HCT116 (cell line): ENCODE measurements at places on chromosomes 13 and 19.

- no peak for DNase-seq
Observed at GRCh38 chr13:106867249-106867648, 299.3 kb upstream of the ARGLU1 start.

- no peak for DNase-seq
Observed at GRCh38 chr19:15722956-15723355, 4.9 kb upstream of the OR10H2 start.

GRCh38 chr13:94829837-94830365 lies 117.6 kb upstream of the SOX21 start:
- DNase-seq, result no peak

- DNase-seq, result no peak
Observed at GRCh38 chr19:40006273-40006691, 9.4 kb downstream of the ZNF546 start.

GRCh38 chr13:109740121-109740520 lies 46.3 kb downstream of the IRS2 start:
- no peak for DNase-seq

GRCh38 chr13:26585136-26585535 lies 27.7 kb downstream of the WASF3 start:
- no peak for DNase-seq

GRCh38 chr13:30165796-30166195 lies 141.6 kb downstream of the KATNAL1 start:
- no peak for DNase-seq

GRCh38 chr19:19630426-19630825 lies 2.4 kb upstream of the LPAR2 start:
- DNase-seq, result no peak

DNA sequence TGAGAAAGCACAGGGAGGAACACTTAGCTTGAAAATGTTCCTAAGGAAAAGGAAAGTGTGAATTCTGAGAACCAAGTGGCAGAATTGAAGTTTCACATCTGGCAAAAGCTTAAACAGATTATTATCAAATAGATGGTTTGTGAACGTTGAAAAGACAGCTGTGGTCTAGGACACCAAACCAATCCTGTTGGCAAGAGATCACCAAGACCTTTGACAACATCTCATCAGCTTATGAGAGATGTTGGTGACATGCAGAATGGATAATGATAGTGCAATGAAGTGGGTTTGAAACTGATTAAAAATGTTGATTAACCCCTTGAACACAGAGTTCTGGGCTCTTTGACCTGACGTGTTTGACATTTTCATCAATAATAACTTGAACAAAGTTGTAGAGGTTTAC lies 74.6 kb upstream of the GPR183 start:
- no peak for DNase-seq

GRCh38 chr13:95479731-95480130 lies 72.8 kb upstream of the CLDN10 start:
- no peak for DNase-seq

DNA sequence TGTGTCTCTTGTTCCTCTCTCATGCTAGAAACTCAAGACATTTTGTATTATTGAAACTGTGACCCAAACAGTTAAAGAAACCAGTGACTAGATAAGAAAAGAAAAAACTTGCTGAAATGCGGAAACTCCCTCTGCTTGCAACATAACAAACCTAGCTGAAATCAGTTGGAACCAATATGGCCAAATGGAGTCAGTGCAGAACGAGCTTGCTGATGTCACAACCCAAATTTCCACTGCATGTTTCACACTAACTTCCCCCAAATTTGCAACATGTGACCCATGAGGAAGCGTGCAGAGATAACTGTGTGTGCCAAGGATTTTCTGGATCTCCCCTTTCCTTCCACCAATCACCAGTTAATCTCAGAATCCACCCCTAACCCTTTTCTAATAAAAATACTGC lies 208.0 kb downstream of the DLEU7 start:
- no peak for DNase-seq

DNA sequence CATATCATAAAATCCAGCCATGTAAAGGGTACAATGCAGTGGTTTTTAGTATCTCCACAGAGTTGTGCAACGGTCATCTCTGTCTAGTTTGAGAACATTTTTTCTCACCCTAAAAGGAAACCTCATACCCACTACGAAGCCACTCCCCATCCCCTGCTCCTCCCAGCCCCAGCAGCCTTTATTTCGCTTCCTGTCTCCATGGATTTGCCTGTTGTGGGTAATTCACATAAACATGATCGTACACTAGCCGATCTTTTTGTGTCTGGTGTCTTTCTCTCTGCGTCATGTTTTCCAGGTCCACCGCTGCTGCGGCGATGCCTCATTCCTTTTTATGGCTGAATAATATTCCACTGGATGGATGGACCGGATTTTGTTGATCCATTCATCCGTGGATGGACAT lies 28.6 kb downstream of the BICRA start:
- no peak for DNase-seq

DNA sequence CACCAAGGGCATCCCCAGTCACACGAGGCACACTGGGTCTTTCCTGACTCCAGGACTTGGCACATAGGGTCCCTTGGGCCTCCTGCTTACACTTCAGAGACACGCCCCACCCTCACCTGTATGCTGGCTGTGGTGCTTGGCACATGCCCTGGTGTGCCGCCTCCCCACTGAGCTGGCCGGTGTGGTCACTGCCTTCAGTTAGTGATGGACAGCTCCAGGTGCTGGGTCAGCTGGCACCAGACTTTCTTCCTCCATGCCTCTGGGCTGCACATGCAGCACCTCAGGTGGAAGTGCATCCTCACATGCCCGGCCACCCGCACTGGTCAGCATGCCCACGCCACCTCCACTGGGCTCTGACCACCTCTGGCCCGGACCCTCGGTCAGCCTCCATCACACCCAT lies 52.9 kb downstream of the KLF2 start:
- DNase-seq, result no peak

DNA sequence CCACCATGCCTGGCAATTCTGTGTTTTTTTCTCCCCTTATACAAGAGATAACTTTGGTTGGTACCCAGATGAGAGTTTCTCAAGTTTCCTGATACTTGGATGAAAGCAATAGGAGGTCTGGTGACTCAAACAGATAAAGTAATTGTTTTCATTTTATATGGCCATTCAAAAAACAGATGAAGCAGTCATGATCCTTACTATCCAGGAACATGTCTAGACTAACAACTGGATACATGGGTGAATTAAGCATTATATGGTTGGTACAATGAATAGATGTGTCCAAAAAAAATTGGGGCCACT lies 8.5 kb downstream of the ZNF430 start:
- no peak for DNase-seq

GRCh38 chr13:113367771-113368170 lies 3.8 kb upstream of the GRTP1 start:
- DNase-seq, result no peak

GRCh38 chr13:70622796-70623195 lies 514.5 kb upstream of the KLHL1 start:
- DNase-seq, result no peak

DNA sequence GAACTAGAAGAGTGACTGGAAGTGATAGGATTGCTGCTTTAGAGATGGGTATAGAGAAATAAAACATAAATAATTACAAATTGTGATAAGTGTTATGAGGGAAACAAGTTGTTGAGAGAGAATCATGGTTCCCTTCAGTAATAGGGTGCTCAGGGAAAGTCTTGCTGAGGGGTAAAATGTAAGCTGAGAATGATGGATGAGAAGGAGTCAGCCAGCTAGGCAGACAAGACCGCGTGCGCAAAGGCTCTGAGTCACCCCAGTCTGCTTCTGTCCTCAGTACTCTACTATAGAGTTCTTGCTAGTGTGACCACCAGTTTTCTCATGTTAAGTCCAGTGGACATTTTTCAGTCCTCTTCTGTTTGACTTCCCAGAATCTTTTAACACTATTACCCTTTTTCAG lies 39.5 kb downstream of the PCCA start:
- DNase-seq, result no peak

- DNase-seq, result no peak
Observed at GRCh38 chr13:113926951-113927660, 46.8 kb downstream of the C13orf46 start.

DNA sequence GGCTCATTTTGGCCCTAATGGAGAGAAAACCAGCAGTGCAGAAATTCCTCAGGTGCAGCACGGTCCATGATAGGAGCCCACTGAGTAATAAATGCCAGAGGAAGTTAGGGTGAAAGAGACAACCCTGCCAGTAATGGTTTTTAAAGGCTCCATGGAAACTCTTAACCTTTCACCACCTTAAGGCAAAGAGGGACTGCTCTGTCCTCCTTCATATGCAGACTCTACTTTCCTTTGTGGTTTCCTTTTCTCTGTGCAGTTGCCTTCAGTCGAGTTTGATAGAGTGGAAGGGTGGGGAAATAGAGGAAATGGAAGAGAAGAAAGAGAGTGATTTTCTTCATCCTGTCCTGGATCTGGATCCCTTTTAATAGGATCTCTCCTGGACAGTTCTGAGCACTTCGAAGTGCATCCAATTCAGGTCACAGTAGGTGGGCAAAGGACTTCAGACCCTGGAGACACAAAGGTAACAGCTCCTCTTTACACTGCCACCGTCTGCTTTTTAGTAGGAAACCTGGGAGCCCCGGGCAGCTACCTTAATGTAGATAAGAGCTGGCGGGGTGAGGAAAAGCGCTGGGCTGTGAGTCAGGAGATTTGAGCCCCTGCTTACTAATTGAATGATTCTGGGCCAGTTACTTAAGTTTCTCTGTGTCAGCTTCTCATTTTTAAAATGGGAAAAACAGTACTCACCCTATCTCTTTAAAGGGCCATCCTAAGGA lies 294.8 kb downstream of the KCNRG start:
- DNase-seq, result no peak

GRCh38 chr13:94505730-94506129 lies 26.2 kb upstream of the DCT start:
- no peak for DNase-seq

GRCh38 chr13:109384491-109385241 lies 401.7 kb downstream of the IRS2 start:
- no peak for DNase-seq

GRCh38 chr13:28585561-28585960 lies 73.4 kb upstream of the POMP start:
- no peak for DNase-seq

DNA sequence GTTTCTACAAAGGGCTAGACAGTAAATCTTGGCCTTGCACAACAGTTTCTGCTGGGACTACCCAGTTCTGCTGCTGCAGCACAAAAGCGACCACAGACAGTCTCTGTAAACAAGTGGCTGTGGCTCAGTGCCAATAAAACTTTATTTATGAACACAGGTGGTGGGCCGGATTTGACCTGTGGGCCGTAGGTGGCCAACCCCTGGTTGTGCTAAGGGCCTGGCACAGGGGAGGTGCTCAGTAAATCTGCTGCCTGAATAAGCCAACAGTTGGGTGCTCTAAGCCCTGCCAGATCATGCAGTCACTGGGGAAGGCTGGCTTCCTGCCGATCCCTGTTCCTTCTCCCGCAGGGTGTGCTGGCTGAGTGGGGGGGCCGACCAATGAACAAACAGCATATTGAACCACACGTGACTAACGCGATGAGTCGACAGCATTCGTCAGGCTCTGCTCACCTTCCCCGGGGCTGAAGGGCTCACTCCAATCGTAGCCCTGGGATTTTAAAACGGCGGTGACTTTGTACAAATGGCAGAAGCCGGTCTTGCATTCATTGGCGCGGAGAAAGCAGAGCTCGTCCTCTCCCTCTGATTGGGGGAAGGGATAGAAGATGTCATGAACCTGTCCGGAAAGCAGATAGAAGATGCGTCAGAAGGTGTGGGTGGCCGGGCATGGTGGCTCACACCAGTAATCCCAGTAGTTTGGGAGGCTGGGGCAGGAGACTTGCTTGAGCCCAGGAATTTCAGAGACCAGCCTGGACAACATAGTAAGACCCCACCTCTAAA lies 24.3 kb upstream of the MYDGF start:
- DNase-seq, result peak; percentile 93

DNA sequence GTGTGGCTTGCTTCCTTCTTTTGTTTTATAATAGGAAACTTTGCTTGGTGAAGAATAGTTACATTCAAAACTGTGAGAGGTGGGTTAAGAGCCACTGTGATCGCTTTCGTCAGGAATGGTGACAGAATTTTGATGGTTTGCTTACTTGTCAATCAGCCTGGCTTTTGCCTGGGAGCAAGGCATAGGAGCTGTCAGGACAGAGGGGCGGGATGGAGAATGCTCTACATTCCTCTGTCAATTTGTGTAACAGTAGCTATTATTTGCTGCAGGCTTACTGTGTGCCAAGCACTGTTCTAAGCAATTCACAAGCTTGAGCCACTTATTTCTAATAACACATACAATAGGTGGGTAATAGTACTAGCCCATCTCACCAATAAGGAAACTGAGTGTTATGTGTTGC lies 28.1 kb upstream of the TNFSF11 start:
- no peak for DNase-seq

GRCh38 chr19:31545777-31546176 lies 196.5 kb upstream of the TSHZ3 start:
- DNase-seq, result no peak

- no peak for DNase-seq
Observed at GRCh38 chr13:94535231-94535630, 55.7 kb upstream of the DCT start.

GRCh38 chr13:46871557-46871956 lies 25.3 kb downstream of the HTR2A start:
- no peak for DNase-seq

GRCh38 chr13:22201375-22201925 lies 530.6 kb downstream of the FGF9 start:
- DNase-seq, result no peak

DNA sequence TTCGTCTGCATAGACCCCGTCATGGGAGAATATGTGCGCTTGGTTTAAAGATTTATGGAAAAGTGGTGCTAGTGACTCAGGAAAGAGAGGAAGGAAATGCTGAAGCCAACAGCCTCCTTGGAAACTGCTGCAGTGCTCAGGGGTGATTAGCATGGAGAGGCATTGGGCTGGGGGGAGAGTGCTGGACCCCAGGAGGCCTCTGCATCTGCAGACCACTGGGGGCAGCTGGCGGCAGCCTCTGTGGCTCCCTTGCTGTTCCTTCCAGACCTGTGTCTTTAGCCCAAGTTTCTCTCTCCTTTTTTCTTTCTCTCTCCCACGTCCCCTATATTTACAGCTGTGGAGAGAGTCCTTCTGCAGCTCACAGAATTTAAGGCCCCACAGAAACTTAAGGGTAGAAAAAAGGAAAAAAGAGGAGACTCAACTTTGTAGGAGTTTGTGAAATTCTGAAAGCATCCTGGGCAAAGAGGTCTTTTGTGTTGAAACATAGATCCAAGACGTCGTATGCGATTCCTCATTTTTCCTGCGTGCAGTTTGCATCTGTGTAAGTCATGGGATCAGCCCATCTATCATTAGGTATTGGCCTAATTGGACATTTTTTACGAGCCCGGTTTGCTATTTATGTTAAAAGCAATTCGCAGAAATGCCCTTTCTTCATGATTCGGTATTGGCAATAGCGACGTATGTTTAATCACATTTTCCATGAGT lies 116.2 kb upstream of the ZNF536 start:
- no peak for DNase-seq

- no peak for DNase-seq
Observed at GRCh38 chr19:46337487-46337886, 9.4 kb upstream of the PPP5C start.

GRCh38 chr13:98004107-98004506 lies 50.6 kb downstream of the IPO5 start:
- no peak for DNase-seq
